ENCODE measurements at places on chromosomes 1 and 21.

DNA sequence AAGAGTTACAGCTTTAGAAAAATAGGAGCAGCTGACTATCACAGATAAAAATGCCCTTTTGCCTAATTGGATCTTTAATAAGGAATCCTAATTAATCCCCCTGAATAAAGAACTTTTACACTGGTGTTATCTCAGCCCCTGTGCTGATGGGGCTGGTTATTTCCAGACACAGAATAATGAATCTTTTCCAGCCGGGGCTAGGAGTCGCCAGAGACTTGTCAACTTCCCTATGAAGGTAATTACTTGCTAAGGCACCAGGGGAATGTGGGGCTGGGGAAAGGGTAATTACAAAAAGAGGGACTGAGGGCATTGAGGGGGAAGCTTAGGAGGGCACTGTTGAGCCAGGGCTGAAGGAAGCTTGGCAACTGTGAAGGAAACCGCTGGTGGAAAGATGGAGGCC is 34.5 kb downstream of the HMGB4 start:
- DNase-seq: no peak

DNA sequence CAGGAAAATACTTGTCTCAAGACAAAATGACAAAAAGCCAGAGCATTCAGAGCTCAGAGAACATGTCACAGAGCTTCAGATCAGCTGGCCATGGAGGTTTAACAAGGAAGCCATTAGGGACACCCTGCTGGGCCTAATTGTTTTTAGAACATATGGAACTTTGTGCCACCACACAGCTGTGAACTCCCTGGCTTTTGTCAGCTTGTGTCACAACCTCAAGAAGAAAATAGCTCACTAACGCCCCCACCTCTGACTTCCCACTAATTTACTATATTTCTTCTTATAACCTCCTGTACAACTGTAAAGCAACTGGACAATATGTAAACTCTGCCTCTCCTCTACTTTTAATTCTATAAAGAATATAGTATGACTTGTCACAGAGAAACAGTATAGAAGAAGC is 21.0 kb upstream of the TDRD10 start:
- DNase-seq: no peak

- DNase-seq: no peak
Observed at GRCh38 chr1:98129491-98129890, 208.7 kb upstream of the DPYD start.

GRCh38 chr1:156578055-156578454 is 1.5 kb upstream of the TTC24 start:
- DNase-seq: no peak

GRCh38 chr21:19236209-19236608 is 832.6 kb upstream of the TMPRSS15 start:
- DNase-seq: no peak

GRCh38 chr1:241842565-241842964 is 5.4 kb upstream of the EXO1 start:
- no peak for DNase-seq

DNA sequence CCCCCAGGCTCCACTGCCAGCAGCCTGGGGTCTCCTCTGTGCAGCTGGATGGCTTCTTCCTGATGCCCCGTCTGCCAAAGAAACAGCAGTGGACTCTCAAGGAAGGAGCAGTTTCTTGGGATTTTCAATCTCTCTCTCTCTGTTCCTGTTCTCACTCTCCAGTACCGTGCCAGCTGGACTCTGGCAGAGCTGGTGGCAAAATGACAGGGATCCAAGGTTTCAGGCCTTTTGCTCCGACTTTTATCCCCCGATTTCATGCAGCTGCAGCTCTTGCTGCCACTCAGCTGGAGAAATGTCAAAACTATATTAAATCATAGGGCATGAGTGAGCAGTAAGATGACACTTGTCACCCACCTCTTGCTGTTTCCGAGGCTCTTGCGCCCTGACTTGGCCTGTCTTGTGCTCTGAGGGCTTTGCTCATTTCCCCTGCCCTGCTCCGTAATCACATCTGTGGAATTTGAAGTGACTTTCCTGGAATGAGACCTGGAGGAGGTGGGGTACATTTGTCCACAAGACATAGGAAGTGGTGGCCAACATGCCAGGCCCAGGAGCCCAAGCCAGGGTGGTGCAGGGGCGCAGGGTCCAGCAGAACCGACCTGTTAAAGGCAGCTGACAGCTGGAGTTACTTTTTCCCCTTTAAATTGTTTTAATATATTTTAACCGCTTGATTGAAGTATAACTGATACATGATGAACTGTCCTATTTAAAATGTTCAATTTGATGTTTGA is 576.2 kb downstream of the PTPRU start:
- DNase-seq: no peak

GRCh38 chr1:77668924-77669449 is 13.5 kb downstream of the ZZZ3 start:
- no peak for DNase-seq

GRCh38 chr1:12204140-12204539 is 25.7 kb upstream of the VPS13D start:
- no peak for DNase-seq

- DNase-seq: no peak
Observed at GRCh38 chr1:185439727-185440415, 122.8 kb upstream of the IVNS1ABP start.

GRCh38 chr1:67647036-67647798 is 37.8 kb upstream of the GADD45A start:
- DNase-seq: no peak

- DNase-seq: no peak
Observed at GRCh38 chr1:89433421-89433820, 69.6 kb downstream of the GBP6 start.

DNA sequence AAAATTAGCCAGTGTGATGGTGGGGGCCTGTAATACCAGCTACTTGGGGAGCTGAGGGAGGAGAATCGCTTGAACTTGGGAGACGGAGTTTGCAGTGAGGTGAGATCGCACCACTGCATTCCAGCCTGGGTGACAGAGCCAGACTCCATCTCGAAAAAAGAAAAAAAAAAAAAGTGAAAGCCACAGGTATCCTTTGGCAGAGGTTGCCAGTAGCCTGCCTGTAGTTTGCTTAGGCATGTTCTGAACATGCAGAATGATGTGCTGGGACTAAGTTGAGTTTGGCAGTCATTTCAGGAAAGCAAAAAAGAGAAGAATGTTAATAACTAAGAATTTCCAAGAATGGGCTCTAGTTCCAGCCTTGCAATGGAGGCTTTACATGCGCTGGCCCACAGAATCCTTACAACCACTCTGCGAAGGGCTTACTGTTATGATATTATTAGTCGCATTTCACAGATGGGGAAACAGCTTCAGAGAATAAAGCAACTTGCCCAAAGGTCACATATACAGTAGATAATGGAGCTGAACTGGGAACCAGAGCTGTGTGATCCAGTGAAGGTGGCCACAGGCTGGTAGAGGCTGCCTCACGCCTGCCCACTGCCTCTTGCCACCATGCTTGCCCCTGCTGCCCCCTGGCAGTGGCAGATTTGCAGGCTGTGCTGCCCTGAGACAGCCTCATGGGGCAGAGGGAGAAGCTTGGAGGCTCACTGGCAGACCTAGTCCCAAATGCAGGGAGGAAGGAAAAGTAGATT is 66.5 kb upstream of the LYST start:
- no peak for DNase-seq

- no peak for DNase-seq
Observed at GRCh38 chr1:29597861-29598260, 361.5 kb downstream of the PTPRU start.

DNA sequence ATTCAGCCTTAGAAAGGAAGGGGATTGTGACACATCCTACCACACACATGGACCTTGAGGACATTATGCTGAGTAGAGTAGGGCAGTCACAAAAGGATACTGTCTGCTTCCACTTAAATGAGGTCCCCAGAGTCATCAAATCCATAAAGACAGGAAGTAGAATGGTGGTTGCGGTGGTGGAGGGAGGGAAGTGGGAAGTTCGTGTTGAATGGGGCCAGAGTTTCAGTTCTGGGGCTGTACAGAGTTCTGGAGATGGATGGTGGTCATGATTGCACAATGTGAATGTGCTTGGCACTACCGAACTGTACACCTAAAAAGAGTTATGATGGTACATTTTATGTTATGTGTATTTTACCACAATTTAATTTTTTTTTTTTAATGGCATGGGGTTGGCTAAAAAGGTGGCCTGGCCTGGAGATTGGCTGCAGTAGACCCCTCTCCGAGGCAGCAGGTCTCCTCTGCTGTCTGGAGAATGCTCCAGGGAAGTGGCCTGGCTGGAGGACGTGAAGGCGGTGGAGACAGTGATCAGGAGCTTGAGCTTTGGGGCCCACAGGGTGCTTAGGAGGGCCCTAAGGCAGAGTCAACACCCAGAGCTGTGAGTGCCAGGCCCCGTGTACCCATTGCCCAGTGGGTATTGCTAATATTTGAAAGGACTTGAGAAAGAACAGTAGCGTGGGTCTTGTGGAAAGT is 30.4 kb downstream of the IFNGR2 start:
- DNase-seq: no peak

DNA sequence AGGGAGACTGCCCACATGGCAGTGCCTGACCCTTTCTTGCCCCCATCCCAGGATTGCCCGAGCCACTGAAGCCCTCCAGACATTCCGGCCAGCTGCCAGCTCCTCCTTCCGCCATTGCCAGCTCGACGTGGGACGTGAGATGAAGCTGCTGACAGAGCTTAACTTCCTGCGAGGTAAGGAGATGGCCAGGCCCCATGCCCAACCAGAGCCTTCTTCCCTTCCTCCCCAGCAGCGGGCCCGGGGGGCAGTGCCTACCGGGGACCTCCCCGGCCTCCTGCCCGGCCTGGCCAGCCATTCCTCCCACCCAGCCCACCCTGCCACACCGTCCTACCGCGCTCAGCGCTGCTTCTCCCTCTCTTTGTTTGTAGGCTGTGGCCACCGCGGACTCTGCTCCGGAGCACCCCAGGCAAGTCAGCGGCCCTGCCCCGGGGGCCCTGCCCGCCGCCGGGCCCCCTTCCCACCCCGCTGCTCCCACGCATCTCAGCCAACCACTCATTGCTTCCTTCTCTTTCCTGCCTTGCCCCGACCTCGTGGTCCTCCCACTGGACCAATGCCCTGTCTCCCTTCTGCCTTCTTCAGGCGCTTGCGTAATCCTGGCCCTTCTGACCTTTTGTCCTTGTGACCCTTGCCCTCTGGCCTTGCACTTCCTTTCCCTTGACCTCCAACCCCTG is 4.9 kb downstream of the TRIM46 start:
- no peak for DNase-seq

- no peak for DNase-seq
Observed at GRCh38 chr21:36183144-36183795, 26.6 kb downstream of the DOP1B start.

DNA sequence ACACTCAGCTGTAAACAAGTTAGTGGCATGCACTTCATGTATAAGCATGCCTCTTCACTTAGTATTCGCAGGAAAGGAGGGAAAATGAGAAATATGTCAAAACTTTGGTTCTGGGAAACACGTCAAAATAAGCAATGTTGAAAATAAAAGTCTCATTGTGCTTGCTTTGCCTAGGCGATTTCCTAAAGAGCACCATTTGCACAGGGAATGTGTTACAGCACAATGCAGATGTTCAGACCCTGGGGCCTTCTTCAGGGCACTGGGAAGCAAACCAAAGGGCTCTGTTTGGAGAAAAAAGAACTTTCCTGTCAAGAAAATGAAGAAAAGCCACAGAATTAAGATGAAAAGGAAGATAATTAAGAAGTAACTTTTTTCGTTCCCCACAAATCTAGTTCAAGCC is 98.6 kb upstream of the PLD5 start:
- DNase-seq: no peak

DNA sequence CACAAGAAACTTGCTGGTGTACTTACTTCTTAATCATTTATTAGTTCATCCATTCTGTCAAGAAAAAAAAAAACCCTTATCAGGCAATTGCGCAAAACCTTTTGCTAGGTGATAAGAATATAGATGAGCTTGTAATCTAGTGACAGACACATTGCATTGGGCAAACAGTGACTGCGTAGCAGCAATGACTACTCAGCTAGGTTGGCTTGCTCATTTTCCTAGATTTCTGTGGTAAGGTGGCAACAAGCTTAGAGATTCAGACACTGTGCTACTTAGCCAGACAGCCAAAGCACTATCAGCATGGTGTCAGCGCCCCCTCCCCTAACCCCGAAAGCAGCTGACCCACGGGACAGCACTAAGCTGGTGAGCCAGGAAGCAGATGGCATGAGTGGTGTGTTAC is 203.1 kb downstream of the BARHL2 start:
- no peak for DNase-seq

- DNase-seq: no peak
Observed at GRCh38 chr1:55141295-55141893, 73.8 kb downstream of the USP24 start.

DNA sequence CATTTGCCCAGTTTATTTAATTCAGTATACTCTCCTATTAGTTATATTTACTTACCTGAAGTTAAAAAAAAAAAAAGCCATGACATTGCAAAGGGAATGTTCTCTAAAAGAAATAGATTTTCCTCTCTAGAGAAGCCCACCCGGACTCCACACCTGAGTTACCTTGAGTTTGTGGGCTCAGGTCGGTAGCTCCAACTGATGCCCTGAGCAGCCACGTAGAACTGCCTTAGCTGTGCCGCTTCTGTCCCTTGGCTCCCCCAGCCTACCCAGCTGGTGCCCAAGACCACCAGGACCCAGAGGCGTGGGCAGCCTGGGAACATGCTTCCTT is 250 bp downstream of the F5 start:
- DNase-seq: no peak

- DNase-seq: no peak
Observed at GRCh38 chr21:35602811-35603362, 457.4 kb downstream of the SETD4 start.

DNA sequence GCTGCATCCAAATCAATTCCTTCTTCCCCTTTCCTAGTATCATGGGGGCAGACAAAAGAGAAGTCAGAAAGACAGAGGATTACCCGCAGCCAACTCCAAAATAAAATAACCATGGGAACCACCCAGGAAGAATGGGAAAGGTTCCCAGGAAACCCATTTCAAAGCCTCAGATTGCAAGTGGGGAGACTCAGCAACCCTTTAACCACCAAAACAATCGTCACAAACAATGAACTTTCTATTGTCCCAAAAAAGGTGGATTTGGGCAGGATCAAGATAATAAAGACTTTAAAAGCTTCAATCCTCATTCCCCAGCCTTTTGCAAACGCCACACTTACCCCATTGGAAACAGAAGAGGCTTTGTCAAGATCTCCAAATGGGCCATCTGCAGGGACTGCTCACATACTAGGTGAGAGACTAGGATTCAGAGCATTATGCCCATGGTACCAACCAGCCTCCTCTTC is 5.1 kb downstream of the TIAM1 start:
- DNase-seq: no peak

DNA sequence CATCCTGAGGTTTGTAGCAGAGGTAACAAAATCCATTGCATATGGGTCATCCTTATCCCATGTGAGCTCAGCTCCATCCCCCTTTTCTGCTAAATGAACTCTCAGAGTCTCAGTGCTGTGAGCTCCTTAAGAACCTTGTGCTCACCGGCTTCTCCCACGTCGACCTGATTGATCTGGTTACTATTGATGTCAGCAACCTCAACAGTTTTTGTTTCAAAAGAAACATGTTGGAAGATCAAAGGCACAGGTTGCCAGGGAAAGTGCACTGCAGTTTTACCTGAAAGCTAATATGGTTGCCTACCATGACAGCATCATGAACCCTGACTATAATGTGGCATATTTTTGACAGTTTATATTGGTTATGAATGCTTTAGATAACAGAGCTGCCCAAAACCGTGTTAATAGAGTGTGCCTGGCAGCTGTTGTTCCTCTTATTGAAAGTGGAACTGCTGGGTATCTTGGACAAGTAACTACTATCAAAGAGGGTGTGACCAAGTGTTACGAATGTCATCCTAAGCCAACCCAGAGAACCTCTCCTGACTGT is 131.4 kb downstream of the HS2ST1 start:
- DNase-seq: no peak

- no peak for DNase-seq
Observed at GRCh38 chr1:235984041-235984825, 80.7 kb downstream of the NID1 start.

Data from esophagus squamous epithelium (tissue), 5 donors.